ENCODE measurements at places on chromosomes 3 and 15.

DNA sequence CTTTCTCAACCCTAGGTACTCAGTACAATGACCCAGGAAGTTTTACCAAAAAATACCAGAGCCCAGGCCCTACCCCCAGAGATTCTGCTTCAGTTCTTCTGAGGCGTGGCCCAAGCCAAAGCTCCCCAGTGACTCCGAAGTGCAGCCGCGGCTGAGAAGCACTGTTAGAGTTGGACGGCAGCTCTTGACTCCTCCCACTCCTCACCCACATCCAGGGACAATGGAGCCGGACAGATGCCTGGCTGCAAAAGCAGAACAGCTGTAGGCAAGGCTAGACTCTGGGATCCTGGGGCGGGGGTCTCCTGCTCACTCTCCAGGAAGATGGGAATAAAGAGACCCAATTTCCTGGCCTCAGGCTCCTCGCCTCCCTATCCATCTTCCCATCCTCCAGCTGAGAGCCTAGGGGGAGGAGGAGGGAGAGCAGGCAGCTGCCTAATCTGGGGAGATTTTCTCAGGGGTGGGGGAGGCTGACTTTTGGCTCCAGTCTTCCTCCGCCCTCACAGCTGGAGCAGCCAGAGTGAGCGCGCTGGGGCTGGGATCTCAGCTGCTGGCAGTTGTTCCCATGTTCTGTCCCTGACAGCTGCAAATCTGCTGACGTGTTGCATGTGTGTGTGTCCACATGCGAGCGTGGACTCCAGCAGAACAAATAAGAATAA, 223.8 kb downstream of the OPA1 start:
- DNase-seq, result no peak

DNA sequence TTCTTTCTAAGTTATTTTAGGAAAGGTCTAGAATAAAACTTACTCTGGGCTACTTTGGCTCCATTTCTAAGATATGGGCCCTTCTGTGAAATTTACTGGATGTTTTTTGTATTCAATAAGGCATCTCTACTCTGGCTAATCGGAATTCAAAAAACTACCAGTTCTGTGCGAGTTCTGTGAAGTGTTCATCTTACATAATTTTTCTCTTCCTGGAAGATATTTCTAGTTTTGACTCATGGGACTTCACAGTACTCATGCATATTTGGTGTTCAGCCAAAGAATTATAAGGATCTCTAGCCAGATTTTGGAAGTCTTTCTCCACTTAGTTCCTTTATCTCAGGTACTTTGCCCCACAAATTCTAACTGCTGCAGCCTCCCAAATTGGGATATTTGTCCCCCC, 46.4 kb upstream of the MBNL1 start:
- peak; percentile 44 for DNase-seq

- DNase-seq, result no peak
These were observed 28.5 kb downstream of the TMEM212 start for GRCh38 chr3:171871392-171872274.

- no peak for DNase-seq
These were observed 10.0 kb downstream of the RAD18 start for GRCh38 chr3:8953313-8953712.

GRCh38 chr15:96867992-96868391, 537.5 kb downstream of the NR2F2 start:
- no peak for DNase-seq

GRCh38 chr3:110519071-110519470, 552.5 kb upstream of the NECTIN3 start:
- DNase-seq, result no peak

DNA sequence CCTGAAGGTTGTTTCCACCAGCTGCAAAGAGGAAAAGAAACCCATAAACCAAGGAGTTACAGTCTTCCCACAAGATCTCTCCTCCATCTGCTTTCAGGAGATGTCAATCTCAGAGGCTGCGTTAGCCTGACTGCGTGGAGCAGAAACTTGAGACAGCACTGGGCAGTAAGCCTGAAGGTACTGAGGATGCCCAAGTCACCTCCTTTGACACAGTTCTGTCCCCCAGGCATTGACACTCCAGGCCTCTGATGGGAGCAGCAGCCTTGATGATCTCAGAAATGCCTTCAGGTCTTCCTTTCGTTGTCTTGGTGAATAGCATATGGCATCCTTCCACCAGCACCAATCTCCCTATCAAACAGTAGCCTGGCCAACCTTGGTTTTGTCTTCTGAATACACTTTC, 89.3 kb downstream of the OXNAD1 start:
- no peak for DNase-seq

GRCh38 chr3:43273416-43273815, 12.9 kb upstream of the SNRK start:
- no peak for DNase-seq

DNA sequence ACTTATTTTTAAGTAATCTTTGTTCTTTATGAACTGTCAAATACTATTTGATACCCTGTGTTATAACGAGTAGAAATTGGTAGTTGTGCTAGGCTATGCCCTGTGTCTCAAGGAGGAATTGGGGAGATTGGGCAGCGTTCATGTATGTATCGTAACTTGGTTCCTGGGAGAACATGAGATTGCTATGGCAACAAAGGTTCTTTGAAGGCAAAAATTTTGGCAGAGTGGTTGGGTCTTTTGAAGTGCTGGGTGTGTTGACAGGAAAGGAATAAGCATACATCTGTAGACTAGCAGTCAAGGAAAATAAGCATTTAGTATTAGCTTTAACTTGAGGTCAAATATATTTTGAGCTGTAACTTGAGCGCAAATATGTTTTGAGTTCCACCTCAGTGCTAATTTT, 45.3 kb downstream of the TCF12 start:
- no peak for DNase-seq

GRCh38 chr3:14685179-14685578, 10.2 kb downstream of the C3orf20 start:
- no peak for DNase-seq

- DNase-seq, result peak; percentile 74
These were observed 516.1 kb downstream of the MECOM start for GRCh38 chr3:169147238-169148008.

- no peak for DNase-seq
These were observed 20.4 kb downstream of the UACA start for GRCh38 chr15:70742928-70743327.

- DNase-seq, result no peak
These were observed 64.2 kb upstream of the LCTL start for GRCh38 chr15:66629817-66630576.

- DNase-seq, result no peak
These were observed 30.6 kb upstream of the LYSMD4 start for GRCh38 chr15:99763827-99764226.

- peak; percentile 72 for DNase-seq
These were observed 4.4 kb downstream of the ITIH3 start for GRCh38 chr3:52798978-52799476.

DNA sequence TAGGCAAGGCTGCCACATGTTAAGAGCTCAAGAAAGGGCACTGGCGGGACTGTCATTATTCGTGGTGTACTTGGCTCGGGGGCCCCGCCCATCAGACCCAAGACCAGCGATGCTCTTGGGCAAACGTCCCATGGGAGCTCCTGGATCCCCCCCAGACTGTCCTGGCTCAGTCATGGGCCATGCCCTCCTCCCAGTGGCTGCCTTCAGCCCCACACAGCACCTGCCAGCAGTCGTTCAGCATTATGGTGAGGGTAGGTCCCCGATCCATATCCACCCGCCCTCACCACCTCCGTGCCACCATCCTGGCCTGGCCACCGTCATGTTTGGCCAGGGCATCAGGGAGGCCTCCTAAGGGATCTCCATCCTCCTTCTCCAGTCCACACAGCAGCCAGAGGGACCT, 51.4 kb upstream of the IQSEC1 start:
- DNase-seq, result no peak

DNA sequence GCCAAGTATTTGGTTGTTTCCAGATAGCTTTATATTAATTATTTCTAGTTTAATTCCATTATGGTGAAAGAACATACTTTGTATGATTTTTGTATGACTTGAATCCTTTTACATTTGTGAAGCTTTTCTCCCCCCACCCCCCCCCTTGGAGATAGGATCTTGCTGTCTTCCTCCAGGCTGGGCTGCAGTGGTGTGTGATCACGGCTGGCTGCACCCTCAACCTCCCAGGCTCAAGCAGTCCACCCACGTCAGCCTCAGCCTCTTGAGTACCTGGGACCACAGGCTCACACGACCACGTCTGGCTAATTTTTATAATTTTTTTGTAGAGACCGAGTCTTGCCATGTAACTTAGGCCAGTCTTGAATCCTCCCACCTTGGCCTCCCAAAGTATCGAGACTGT, 29.5 kb downstream of the ARL8B start:
- DNase-seq, result no peak

GRCh38 chr3:157443905-157444796, 7.5 kb downstream of the PTX3 start:
- DNase-seq, result no peak

GRCh38 chr15:65535192-65535591, 4.9 kb downstream of the HACD3 start:
- peak; percentile 52 for DNase-seq

DNA sequence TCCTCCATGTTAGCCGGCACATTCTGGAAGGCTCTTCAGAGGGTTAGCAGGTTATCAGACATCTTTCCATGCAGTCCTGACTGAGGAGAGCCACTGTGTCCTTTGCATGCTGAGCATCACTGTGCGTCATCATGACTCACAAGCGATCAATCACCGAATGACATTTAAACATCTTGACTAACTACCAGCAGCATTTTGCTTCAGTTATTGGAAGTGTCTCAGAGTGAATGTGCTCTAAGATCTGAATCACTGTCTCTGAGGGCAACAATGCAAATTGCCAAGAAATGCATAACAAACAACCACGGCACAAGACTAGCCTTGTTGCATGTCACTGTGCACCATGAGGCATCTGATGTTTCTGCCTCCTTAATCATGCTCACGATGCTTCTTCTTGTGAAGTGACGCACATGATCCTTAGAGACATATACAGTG, 18.3 kb upstream of the ATP8B4 start:
- DNase-seq, result peak; percentile 88

DNA sequence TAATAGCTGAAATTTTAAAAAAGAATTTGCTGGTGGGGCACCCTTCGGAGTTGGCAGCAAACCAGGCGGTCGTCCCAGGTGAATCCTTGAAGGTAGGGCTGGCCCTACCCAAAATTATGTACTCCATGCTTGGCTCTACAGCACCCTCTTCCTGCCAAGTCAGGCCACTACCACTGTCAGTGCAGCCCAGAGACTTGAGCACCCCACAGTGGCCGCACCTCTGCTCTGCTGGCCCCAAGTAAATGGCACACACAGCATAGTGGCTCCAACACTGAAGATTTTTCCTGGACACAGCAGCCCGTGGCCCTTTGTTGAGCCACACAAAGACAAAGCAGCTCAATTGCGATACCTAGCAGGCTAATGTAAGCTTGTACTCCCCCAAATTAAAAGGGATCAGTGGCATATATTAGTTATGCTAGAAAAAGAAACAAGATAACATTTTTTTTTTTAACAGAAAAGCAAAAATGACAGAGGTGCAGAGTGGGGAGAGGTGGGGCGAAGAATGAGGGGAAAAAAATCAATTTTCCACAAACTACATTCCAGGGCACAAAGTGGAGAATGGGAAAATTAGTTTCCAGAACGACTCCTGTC, 250.5 kb downstream of the UACA start:
- DNase-seq, result peak; percentile 60

DNA sequence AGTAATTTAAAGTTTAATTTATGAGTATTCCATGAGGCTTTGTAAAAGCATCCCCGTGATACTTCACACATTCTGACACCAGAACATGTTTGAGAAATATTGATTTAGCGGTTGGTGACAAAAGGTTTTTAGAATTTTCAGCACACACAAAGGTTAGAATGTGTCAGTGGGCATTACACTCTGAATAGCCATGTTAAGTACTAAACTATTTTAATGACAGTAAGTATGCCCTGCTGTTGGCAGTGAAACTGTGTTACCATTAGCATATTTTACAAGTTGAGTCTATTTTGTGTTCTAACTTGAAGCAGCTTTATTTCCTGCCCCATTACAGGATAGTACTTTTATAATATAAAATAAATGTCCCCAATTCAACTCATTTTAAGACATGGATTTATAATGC, 66.5 kb downstream of the ADAMTSL3 start:
- no peak for DNase-seq

DNA sequence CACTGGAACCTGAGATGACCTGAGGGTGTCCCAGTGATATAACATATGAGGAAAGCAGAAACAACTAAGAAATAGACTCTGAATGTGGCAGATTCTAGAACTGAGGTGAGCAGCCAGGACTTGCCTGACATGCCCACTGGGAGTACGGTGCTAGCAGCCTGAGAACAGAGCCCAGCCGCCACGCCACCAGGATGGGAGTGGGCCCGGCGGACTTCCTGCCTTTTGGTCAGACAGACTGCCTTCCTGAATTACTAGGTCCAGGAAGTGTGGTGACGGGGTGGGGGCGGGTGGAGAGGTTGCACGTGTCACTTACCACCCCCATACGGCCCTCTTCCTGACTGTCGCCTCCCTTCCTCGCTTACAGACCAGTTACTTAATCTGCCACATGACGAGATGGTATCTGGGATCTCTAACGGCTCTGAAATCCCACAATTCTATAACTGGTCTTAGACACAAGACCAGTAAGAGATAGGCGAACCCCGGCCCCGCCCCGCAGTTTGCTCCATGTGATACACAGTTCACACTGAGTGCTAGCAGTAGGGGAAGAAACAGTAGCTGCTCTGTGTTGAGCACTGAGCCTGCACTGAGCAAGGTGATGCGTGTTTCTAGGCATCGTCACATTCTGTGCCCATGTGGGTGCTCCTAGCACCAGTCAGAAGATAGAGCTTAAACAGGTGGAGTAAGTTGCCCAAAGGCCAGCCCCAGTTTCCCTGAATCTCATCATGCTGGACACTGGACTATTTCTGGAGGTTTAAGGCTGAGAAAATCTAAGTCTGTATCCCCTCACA, 95.7 kb downstream of the CPN2 start:
- DNase-seq, result no peak

GRCh38 chr15:92610101-92610520, 45.5 kb downstream of the FAM174B start:
- no peak for DNase-seq

GRCh38 chr3:52463416-52463815, 8.0 kb downstream of the NISCH start:
- no peak for DNase-seq

GRCh38 chr15:49624056-49624455, 3.2 kb downstream of the DTWD1 start:
- no peak for DNase-seq

- no peak for DNase-seq
These were observed 28.4 kb downstream of the CCDC12 start for GRCh38 chr3:46947981-46948791.

GRCh38 chr3:97992547-97993173, 20.4 kb upstream of the RIOX2 start:
- no peak for DNase-seq

GRCh38 chr15:53564647-53565046, 194.8 kb downstream of the WDR72 start:
- DNase-seq, result no peak

GRCh38 chr3:13947912-13948311, 68.0 kb upstream of the WNT7A start:
- DNase-seq, result no peak

GRCh38 chr3:98329392-98330124, 24.1 kb upstream of the OR5K4 start:
- DNase-seq, result peak; percentile 41

All from RWPE1 (cell line).